AG09319 (cell line): ENCODE measurements at places on chromosomes 2 and 18.

DNA sequence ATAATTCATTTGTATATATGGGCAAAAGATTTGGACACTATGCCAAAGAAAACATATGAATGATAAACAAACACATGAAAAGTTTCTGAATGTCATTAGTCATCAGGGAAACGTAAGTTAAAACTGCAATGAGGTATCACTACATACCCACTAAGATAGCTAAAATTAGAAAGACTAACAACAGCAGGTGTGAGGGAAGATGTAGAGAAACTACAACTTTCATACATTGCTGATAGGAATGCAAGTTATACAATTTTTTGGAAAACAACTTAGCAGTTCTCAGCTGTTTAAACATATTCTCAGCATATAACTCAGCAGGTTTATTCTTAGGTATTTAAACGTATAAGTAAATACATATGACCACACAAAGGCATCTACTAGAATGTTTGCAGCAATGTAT lies 563.5 kb upstream of the KLHL29 start:
- DNase-seq, result no peak

DNA sequence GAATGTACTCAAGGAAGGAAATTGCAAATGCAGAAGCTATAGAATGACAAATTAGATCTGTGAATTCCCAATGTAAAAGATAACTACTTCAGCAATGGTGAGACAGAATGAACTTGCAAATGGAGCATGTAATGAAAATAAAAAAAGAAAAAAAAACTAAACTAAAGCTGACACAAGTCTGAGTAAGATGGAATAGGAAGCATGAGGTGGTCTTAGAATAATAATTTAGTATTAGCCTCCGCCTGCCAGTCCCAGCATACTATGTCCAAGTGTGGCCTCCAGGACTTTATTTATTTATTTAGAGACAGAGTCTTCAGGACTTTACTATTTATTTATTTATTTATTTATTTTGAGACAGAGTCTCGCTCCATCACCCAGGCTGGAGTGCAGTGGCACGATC lies 37.4 kb upstream of the SLC39A10 start:
- no peak for DNase-seq

- no peak for DNase-seq
These were observed 120.0 kb downstream of the AQP4 start for GRCh38 chr18:26745288-26746181.

- no peak for DNase-seq
These were observed 1362.2 kb upstream of the TMEFF2 start for GRCh38 chr2:193556766-193557470.

- DNase-seq, result no peak
These were observed 19.6 kb upstream of the REL start for GRCh38 chr2:60861736-60862135.

DNA sequence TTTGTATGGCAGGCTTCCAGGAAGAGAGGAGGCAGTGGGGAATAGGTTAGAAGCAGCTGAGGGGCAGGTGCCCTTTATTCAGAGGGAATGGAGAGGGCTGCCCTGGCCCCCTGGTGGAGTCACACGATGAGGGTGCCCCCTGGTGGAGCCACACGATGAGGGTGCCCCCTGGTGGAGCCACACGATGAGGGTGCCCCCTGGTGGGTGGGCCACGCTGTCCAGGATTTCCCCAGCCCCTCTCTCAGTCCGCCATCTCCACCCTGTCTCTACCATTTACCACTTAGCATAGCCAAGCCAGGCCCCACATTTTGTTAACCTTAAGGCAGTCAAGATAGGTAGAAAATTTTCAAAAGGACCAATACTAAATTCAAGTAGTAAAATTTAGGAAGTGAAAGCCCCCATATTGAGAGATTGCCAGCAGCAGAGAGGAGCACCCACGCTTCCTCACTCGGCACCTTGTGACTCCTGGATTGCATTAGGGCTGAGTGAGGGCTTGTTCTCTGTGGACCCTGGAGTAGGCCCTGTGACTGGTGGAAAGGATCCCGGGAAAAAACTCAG lies 10.4 kb upstream of the FAM228A start:
- DNase-seq, result no peak

GRCh38 chr2:189841019-189841418 lies 56.8 kb downstream of the PMS1 start:
- DNase-seq, result no peak

GRCh38 chr2:23376972-23377371 lies 8.0 kb upstream of the KLHL29 start:
- no peak for DNase-seq
